ENCODE measurements at places on chromosomes 12 and 14. TPM values are rescaled to one million over a fixed set of nuclear protein-coding genes. Genes with fewer than 3 reads are reported as not detected.
A peak's percentile ranks its signal among the peaks of the same experiment; 100 is the strongest.

NKX2-1 gene
- total RNA-seq: not detected

SLC25A21 gene
- total RNA-seq: 1.0 TPM

DNA sequence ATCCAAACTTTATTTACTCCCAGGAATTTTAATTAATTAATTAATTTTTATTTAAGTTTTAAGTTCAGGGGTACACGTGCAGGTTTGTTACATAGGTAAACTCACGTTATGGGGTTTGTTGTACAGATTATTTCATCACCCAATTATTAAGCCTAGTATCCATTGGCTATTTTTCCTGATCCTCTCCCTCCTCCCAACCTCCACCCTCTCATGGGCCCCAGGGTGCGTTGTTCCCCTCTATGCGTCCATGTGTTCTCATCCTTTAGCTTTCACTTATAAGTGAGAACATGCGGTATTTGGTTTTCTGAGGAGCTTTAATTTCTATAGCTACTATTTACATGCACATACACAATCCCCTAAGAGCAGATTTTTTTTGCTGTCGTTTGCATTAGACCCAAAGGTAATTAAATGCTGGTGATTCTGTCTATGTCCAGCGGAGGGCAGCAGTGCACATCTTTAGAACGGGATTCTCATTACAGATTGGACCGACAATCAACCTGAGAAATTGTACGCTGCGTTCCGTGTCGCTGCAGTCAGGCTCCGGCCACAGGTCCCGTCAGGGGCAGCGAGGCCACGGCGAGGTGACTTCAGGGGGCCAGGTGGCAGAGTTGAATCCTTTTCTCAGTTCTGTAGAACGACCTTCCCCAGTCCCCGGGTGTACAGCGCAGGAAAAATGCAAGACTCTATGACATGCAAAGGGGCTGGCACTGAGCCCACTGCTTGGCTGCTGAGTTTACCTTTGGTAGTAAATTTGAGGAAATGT lies 11.6 kb downstream of the TMEM30B start:
- peak; percentile 92 for DNase-seq

DNA sequence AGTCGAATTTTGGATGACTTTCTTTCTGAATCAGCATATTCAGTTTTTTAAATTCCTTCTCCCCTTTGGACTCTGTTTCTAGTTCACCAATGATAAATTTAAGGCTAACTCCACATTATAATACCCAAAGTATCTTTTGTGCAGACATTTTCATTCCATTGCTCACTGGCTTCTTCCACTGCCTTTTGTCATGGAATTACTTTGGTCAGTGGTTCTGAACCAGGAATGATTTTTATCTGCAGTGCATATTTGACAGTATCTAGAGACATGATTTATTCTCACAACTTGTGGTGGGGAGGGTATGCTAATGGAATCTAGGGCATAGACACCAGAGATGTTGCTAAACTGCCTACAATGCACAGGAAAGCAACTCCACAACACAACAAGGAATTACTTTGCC lies 234.4 kb upstream of the PRKD1 start:
- DNase-seq: no peak

- DNase-seq: no peak
Observed at GRCh38 chr12:14367040-14367661, 1.7 kb downstream of the ATF7IP start.

- DNase-seq: no peak
Observed at GRCh38 chr12:100101000-100101399, 41.7 kb downstream of the BLTP3B start.

- DNase-seq: no peak
Observed at GRCh38 chr14:102943979-102944378, 21.5 kb downstream of the AMN start.

DNA sequence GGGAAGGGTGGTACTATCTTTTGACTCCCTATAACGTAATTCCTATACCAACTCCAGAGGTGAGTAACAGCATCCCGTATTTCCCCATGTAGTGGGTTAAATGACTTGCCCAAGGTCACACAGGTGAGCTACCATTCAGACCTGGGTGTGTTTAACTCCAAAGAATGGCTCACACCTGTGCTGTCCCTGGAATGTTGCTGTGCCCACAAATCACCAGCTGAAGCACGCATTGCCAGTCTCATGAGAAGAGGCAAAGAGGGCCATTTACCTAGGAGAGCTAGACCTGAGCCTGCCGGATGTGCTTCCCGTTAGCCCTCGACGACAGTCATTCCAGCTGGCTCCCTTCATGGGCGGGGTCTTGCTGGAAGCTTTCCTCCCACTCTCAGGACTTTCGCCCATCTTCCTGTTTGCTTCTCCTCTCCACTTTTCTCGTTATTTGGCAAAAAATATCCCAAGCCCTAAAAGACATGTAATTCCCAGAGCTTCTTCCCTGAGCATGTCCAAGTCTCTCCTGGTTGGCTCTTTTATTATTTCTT lies 106.6 kb upstream of the VASH1 start:
- DNase-seq: no peak

- no peak for DNase-seq
Observed at GRCh38 chr12:9335867-9336266, 127.7 kb upstream of the PZP start.
